Activated T-cell treated with anti-CD3 and anti-CD28 coated beads for 1 hour (primary cell): ENCODE measurements at places on chromosomes 16 and 17.

DNA sequence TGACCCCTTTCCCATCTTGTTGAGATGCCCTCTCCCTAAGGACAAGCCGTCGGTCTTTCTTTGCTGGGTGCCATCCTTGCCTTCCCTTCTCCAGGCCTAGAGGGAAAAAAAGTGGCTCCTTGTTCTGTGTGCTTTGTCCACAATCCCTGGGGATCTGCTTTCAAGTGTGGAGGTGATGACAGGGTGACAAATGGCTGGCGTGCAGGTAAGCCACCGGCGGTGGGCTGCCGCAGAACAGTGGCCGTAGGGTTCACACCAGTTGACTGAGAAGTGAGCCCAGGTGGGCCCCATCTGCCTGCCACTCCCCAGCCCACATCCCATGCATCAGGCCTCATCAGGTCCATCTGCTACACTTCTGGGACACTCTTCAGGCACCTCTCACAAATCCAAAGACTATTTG lies 11.4 kb upstream of the CALB2 start:
- DNase-seq = no peak

DNA sequence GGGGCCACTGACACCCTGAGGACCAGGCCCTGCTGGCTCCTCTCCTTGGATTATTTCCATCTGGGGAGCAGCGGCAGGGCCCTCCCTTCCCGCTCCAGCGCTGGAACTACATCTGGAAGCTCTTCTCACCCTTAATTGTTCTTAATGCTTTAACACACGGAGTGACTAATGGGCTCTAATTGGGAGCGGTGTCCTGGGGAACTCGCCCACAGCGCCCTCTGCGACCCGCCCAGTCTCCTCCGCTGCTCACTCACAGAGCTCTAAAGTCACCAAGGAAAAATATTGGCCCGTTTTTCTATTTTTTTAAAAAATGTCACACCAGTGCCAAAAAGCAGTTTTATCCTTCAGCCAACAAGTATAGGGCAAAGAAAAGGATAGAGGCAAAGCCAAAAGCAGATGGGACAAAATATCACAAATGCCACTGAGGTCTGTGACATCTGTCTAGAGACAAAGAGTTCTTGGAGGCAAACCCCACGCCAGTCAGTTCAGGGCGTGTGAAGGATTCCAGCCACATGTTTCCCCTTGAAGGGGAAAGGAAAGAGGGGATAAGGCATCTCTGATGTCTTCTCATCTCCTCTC lies 134.7 kb downstream of the RBFOX3 start:
- DNase-seq = no peak

DNA sequence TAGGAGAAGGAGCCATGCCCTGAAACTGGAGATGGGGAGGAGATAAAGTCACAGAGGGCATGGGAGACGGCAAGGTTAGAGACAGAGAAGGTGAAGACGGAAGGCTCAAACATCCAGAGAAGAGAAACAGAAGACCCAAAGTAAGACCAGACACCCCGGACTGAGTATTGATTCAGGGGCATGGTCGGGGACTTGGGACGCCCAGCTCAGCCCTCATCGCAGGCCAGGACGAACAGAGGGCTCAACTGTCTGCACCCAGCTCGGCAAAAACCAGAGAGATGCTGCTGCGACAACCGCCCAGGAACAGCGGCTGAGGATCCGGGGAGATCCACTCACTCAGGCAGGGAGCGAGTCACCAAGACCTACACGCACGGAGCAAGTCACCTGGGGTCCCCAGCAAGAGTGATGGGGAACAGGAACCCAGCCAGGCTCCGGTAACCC lies 999 bp downstream of the XYLT1 start:
- no peak for DNase-seq

DNA sequence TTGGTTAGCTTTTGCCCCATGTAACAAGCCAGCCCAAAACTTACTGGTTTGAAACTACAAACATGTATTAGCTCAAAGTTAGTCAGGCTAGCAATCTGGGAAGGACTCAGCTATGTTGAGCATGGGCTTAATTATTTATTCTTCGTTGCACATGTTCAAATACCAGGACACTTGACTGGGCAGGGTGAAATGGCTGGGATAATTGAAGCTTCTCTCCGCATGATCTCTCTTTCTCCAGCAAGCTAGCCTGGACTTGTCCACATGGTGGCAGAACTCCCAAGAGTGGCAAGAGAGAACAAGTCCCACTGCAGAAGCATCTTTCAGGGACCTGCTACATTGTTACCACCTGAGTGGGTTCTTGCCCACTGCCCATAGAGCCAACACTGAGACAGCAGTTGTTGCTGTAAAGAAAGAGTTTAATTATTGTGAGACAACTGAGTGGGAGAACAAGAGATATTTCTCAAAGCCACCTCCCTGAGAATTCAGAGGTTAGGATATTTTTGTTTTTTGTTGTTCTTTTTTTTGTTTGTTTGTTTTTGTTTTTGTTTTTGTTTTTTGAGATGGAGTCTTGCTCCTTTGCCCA lies 16.8 kb upstream of the ATF7IP2 start:
- DNase-seq = no peak

DNA sequence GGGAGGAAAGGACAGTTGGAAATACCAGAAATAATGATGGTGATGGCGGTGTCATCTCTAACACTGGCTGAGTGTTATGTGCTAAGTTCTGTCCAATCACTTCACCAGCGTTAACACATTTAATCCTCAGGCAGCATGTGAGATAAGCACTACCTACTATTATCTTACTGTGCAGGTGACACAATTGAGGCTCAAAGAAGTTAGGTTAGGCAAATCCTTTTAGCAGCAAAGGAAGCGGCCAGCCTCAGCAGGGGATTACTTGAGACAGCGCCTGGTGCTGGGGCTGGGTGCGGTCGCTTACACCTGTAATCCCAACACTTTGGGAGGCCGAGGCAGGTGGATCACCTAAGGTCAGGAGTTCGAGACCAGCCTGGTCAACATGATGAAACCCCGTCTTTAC lies 18.7 kb upstream of the DHX8 start:
- DNase-seq = no peak

DNA sequence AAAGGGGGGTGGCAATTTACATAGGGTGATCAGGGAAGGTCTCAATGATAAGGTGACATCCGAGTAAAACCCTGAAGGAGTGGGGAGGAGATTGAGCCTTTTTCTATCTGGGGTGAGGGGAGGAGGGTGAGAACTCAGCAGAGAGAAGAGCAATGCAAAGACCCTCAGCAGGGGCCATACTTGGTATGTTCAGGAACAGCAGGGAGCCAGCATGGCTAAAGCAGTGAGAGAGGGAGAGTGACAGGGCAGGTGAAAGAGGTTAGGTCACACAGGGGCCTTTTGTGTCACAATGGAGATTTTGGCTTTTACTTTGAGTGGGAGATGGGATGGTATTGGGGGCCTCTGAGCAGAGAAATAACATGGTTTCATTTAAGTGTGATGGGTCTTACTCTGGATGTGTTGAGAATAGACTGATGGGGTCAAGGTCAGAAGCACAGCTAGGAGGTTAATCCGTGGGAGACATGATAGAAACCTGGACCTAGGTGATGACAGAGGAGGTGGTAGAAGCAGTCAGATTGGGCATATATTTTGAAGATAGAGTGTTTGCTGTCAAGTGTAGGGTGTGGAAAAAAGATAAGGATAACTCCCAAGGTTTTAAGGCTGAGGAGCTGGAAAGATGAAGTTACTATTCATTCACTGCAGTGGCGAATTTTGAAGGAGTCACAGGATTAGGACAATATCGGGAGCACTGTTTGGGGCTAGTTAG lies 6.2 kb downstream of the SP2 start:
- DNase-seq = no peak

DNA sequence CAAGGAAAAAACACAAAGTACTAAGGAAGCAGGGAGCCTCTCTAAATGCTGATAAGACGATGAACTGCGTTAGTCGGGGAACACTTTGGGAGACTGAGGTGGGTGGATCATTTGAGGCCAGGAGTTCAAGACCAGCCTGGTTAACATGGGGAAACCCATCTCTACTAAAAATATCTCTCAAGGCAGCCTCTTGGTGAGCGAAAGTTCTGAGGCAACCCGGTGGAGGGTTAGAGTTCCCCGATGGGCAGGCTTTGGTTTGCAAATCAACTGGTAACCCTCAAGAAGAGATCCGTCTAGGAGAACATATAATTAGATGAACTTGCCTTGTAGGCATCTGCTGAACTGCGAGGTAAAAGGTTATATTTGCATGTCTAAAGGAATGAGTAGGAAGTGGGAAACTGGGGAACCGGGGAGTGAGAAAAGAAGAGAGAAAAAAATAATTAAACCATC lies 44.6 kb downstream of the WSB1 start:
- no peak for DNase-seq

DNA sequence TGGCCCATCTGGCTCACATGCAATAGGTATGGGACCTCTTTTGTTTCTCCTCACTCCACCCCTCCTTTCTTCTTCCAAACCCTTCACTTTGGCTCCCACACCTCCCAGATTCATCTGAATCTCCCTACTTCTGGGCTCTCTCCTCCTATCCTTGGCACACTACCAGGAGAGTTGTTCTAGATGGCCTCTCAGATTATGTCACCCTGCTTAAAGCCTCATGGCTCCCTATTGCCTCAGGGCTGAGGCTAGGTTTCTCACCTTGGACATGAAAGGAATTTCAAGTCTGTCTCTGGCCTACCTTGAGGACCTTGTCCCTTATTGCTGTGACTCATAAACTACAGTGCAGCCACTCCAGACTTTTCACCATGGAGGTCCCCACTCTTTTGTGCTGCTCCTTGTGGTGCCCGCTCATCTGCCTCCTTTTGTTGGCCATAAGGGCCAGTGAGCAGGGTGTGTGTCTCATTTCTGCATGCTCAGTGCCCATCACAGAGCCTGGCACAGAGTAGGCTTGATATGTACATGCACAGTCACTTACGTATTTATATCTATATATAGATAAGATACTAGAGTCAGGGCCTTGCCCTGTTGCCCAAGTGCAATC lies 1.0 kb upstream of the MFAP4 start:
- no peak for DNase-seq

- DNase-seq = no peak
Observed at GRCh38 chr16:69338557-69339288, 641 bp downstream of the COG8 start.

DNA sequence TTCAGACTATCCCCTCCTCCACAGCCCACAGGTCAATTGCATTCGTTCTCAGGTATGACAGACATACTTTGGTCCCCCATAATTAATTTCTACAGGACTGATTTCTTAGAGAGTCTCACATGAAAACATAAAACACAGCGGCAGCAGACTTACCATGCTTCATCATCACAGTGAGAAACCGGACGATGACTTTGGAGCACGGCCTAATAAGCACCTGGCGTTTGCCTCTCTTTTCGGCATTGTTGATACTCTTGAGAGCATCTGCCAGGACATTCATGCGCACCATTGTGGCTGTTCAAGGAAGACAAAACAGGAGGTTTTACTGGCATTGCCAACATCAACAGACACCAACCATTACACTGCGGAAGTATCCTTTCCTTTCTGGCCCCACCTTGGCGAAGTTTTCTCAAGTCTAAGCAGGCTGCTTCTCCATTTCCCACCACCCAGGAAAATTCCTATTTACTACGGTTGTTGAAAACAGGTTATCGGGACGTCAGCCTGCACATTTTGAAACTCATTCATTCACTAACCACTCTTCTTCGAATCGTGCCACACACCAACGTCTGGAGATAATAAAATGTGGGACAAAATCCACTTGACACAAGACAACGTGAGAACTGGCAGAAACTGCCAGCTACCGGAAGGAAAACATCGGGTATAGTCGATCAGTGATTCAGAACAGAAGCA lies 1.2 kb downstream of the RPS15A start:
- DNase-seq = no peak

DNA sequence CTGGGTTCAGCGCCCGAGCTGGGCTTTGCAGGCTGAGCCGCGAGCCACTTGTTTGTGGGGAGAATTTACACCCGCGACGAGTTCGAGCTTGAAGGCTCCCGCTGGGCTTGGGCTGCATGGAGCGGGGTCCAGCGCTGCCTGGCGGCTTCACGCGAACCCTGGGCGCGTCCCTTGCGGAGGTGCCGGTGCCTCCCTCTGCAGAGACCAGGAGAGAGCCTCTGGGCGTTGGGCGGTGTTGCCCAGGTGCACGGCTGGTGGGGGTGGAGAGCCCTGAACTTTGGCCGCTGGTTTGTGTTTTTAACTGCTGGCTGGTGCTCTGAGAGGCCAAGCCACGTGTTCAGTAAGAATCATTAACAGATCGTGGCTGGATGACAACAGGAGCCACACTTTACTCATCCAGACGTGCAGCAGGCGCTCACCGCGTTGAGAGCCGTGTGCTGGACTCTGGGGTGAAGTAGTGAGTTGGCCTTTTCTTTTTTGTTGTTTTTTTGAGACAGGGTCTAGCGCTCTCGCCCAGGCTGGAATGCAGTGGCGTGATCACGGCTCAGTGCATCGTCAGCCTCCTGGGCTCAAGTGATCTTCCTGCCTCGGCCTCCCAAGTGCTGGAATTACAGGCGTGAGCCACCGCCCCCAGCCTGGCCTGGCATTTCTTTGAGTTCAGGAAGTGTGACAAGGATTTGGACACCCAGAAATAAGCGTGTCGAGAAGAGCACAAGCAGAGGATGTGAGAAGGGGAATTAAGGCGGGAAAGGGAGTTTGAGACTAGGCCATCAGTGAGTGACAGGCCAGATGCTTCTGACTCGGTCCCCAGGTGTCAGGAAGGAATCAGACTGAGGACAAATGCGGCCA lies 827 bp downstream of the CDK10 start:
- no peak for DNase-seq

GRCh38 chr16:85350146-85350728 lies 238.0 kb upstream of the CIBAR2 start:
- DNase-seq = no peak

- peak; percentile 56 for DNase-seq
Observed at GRCh38 chr17:1179818-1180742, at the start of gene ABR. Gene ABR (minus strand): TSS chr17:1179981. CDS start chr17:1179727, 254 bp downstream.

DNA sequence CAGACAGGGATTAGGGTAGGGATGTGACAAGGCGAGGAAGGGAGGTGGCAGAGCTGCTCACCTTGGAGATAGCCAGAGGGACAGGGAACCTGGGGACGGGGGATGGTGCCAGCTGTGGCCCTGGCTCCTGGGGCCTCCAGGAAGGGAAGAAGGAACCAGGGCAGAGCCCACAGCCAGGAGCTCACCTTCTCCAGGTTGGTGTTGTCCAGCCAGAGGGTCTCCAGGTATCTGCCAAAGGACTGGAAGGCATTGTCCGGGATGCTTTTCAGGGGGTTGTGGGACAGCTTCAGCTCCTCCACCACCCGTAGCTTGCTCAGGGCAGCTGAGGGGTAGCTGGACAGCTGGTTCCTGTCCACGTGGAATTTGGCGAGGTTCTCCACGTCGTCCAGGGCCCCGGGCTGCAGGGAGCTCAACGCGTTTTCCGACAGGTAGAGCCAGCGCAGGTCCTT lies 801 bp downstream of the CHAD start:
- no peak for DNase-seq

DNA sequence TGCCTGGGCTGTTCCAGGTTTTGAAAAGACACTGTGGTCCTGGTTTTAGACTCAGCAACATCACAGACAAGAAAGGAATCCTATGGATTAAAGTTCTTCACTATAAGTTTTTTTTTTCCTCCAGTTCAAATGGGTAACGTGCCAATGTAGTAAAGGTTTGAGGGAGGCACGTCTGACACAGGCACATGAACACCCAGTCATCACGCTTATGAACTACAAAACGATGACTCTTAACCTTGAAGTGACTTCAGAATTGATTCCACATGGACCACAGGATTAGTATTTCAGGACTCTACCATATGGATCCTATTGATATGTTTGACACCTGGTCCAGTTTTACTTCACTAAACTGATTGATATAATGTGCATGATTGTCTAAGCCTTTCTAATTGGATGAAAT lies 2.3 kb downstream of the PRMT7 start:
- no peak for DNase-seq
